ENCODE measurements at places on chromosomes 5 and 9.

DNA sequence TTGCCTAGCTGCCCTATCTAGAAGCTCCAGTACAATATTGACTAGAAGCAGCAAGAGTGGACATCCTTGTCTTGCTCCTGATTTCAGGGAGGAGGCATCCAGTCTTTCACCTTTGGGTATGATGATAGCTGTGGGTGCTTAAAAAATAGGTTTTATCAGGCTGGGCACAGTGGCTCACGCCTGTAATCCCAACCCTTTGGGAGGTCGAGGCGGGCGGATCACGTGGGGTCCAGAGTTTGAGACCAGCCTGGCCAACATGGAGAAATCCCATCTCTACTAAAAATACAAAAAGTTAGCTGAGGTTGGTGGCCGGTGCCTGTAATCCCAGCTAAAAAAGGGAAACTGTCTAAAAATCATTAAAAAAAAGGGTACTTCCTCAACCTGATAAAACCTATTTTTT is 2.0 kb upstream of the CAMSAP1 start:
- DNase-seq, result no peak

GRCh38 chr9:135674977-135675376 is 11.9 kb downstream of the LCN9 start:
- no peak for DNase-seq

GRCh38 chr5:75142566-75143136 is 90.3 kb upstream of the GCNT4 start:
- DNase-seq, result no peak

DNA sequence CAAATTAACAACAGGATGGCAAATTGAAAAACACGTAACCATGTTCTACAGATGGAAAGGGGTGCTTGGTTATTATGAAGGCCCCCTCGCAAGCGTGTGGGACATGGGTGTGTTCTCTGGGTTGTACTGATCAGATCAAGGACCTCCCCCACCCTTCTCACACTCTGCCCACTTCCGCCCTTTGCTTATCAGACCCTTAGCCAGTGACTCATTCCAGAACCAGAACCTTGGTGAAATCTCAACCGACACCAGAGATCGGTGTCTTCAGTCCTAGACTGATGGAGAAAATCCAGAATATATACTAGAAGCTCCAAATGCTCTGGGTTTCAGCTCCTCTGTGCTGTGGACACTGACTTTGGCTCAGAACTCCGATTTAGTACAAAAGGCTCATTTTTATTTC is 64.9 kb downstream of the PTTG1 start:
- DNase-seq, result no peak

DNA sequence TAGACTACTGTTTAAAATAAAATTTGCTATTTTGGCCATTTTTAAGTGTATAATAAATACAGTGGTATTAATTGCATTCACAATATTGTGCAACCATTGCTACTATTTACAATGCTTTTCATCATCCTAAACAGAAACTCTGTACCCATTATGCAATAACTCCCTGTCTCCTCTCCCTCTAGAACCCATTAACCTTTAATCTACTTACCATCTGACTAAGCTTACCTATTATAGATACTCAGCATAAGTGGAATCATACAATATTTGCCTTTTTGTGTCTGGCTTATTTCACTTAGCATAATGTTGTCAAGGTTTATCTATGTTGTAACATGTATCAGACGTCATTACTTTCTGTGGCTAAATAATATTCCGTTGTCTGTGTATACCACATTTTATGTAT is 25.9 kb downstream of the CD14 start:
- DNase-seq, result no peak

DNA sequence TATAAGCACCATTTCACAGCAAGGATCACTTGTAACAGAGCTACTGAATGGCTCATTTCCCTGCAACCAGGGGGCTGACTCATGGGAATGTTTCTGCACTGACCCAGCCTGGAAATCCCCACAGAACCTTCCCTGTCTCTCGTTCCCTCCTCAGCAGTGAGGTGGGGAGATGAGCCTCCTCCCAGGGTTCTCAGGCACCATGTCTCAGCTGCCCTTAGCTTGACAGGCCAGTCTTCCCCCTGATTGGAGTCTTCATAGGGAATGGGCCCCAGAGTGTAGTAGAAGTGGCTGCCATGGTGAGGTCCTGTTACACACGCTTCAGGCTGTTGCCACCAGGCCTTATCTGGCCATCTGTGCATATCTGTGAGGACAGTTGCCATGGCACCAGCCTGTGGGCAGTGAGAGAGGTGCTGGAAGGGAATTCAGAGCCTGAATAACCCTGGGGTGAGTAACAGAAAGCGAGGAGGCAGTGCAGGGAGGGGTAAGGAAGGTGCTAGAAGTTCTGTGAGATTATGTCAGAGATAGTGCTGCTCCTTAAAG is 324.4 kb downstream of the ENC1 start:
- peak; percentile 89 for DNase-seq

DNA sequence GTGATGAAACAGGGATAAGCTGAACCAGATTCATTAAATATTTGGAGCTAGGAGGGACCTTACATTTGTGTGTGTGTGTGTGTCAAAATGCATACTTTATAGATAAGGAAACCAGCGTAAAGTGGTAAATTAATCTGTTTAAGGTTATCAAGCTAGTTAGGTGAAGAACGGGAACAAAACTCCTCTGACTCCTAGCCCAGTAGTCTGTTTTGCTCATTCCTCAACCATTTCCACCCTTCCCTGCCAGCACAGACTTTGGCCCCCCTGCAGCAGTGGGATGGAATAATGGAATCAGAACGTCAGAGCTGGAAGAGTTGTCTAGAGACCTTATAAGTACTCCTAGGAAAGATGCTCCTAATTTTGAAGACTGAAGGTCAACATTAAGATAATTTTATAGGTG is 6.5 kb downstream of the AGXT2 start:
- DNase-seq, result no peak
